ENCODE measurements at places on chromosomes 2 and 18.

DNA sequence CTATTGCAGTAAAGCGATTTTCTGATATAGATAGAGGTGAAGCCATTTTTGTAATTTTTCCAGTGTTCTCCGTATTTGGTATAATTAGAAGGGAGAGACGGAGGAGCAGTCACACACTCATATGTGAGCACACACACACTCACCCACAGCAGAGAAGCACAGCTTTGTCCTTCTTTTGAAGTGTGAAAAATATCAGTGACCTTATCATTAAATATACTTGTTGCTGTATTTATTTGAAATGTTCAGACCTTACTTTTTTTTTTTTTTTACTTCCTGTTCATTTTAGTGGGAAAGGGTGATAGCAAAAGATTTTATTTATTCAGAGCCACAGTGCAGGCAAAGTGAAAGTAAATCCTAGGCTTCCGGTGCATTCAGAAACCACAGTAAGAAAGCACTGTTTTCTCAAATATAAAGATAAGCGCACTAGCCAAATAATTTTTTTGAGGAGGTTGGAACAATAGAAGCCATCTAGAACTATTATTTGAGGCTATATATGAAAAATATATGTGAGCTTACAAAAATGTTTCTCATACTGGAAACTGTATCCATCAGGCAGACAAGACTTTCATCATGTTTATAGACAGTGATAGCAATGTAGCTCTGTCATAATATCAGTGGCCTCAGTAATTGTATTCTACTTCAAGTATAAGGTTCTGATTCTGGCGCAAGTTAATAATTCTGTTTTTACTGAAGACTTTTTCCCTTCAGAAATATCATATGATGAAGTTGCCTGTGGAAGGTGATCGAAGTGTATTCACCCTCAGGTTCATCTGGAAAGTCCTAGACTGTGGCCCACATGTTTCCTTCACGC lies 37.2 kb downstream of the TSHZ1 start:
- DNase-seq, result peak; percentile 45

DNA sequence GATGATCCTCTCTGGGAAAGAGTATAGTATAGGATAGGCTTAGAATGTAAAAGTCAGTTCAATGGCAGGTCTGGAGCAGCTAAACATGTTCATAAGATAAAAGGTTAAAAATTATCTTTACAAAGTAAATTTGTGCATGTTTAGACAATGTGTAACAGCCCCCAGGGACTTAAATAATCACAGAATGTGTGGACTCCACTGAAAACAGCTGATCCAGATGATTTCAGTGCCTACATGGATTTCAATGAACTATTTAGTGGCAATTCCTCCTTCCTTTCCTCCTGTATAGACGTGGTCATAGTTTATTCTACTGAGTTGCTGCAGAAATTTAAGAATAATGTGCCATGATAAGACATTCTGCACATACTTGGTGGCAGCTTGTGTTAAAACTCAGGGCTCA lies 42.9 kb downstream of the ARHGEF33 start:
- DNase-seq, result no peak

- DNase-seq, result no peak
These were observed 2.0 kb upstream of the SMYD5 start for GRCh38 chr2:73212098-73212447.

- DNase-seq, result no peak
These were observed 57.6 kb downstream of the TTC21B start for GRCh38 chr2:165895974-165896373.

GRCh38 chr2:49836017-49836416 lies 681.7 kb upstream of the FSHR start:
- no peak for DNase-seq

- DNase-seq, result no peak
These were observed 115.5 kb upstream of the GLI2 start for GRCh38 chr2:120620025-120620793.

GRCh38 chr2:191266201-191266600 lies 21.0 kb downstream of the MYO1B start:
- DNase-seq, result no peak

DNA sequence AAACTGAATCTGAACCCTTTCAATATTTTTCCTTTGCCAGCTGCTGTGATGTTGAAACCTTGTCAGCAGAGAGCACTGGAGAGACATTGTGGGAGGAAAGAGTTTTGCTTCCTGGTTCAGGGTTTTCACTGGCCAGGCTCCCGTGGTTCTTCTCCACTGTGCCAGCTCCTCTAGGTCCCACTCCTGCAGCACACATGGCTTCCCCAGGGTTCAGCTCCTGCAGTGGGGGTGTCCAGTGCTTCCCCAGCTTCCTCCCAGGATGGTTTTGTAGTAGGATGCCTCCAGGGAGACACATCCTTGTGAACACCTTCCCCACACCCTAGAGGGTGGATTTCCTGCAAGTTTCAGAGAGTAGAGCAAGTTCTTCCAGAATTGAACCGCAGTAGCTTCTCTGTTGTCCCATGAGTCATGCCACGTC lies 24.0 kb upstream of the SULT1C3 start:
- DNase-seq, result peak; percentile 10

DNA sequence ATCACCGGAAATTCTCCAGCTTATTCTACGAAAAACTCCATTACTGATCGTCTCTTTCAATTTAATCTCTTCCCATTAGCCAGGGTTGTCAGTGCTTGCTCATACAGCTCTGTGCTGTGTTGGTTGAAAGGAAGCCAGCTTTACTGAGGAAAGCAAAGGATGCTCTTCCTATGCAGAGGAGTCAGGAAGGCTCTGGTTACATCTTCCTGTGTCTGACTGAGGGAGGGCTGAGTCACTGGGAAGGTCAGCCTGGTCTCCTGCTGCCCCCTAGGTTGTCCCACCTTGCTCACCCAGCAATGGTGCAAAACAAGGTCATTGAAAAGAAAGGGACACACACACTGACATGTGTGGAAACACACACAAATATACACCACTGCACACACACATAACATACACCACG lies 975.6 kb downstream of the DCDC2C start:
- no peak for DNase-seq

DNA sequence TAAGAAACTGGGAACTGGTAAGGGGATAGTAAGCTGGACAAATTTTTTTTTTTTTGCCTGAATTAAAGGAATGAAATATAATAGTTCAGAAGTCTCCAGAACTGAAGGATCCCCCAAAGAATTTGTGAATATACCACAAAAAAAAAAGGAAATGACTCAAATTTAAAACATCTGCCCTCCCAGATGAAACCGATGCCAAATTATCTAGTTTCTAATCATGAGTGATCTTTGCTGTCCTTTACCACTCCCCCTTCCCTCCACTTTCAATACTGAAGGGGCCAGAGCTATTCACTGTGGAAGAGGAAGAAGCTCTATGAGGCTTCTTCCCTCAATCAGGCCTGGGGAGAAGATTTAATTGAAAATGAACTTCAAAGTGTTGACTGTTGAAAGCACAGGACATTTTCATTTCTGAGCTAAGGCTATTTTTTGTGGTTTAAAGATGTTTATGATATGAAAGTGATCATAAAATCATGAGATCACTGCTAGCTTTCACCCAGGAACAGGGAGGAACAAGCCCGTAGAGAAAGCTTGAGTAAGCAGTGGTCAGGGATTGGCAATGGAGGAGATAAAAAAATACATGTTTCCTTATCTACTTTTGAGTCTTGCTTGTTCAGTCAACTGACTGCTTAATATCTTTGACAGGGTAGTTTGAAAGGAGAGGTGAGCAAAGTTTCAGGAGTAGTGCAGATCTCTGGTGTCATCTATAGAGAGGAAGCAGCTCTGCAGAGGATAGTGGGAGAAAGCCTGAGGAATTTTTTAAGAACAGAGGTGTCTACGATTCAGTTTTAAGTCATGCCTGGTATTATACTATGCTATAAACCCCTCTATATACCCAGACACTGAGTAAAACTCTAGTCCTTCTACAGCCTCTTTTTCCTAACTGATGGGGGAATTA lies 409.5 kb upstream of the FIGN start:
- DNase-seq, result no peak

GRCh38 chr2:189217541-189217940 lies 38.0 kb upstream of the COL5A2 start:
- no peak for DNase-seq

DNA sequence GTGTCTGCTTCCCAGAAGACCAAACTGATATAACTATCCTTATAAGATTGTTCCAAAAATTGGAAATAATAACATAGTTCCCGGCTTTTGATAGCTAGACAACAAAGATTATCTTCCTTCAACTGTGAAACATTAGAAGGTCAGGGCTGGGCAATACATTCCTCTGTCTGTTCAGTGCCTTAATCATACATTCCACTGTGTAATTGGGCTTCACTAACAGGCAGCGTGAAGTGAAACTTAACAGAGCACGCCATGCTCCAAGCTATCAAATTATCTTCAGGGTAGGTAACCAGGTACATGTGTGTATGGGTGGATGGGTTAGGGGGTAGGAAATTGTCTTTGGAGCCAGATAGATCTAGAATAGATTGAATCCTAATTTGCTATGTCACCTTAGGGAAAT lies 23.5 kb upstream of the ARL5A start:
- no peak for DNase-seq

- no peak for DNase-seq
These were observed 9.5 kb upstream of the CYBRD1 start for GRCh38 chr2:171512683-171513195.

- DNase-seq, result no peak
These were observed 25.6 kb upstream of the TGIF1 start for GRCh38 chr18:3424280-3424890.

DNA sequence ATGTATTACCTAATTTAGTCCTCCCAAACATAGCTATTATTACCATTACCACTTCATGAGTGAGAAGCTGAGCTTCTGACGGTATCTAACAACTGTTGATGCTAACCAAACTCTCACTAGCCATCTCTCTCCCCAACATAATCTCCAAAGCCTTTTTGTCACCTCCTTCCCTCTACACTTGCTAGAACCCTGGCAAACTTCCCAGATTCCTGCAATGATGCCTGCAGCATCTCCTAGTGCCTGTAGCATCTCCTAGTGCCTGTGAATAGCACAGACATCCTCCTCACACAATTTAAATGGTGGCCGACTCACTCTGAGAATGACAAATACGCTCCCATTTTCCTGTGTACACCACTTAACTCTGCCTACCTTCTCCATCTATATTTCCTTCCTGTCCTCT lies 126.7 kb downstream of the STK39 start:
- DNase-seq, result peak; percentile 50

GRCh38 chr18:68221111-68221724 lies 493.7 kb downstream of the TMX3 start:
- no peak for DNase-seq

- no peak for DNase-seq
These were observed 256.6 kb upstream of the CTAGE1 start for GRCh38 chr18:22674272-22674671.

DNA sequence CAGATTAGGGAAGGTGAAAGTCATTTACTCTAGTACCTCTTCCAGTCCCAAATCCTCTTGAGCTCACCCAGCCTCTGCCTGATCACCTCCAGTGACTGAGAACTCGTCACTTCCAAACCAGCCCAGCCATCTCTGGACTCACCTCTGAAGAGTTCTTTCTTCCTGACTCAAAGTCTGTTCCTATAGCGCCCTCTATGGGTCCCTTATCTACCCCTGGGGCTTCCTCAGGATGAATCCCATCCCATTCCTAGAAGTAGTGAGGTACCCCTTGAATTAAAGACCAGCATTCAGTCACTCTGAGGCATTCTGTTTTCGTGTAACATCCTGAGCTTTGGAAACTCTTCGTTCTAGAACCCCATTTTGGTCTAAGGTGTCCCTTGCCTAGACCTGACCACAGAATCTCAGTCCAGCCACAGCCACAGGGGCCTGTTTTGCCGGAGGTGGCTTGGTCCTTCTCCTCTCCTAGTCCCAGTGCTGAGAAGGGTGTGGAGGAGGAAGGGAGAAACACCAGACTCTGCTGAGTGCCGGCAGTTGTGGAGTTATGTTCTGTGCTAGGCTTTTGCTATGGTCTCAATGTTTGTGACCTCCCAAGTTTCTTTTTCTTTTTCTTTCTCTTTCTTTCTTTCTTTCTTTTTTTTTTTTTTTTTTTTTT lies 32.7 kb downstream of the SIX3 start:
- peak; percentile 88 for DNase-seq

GRCh38 chr2:173607606-173608311 lies 253.1 kb downstream of the CDCA7 start:
- peak; percentile 20 for DNase-seq

DNA sequence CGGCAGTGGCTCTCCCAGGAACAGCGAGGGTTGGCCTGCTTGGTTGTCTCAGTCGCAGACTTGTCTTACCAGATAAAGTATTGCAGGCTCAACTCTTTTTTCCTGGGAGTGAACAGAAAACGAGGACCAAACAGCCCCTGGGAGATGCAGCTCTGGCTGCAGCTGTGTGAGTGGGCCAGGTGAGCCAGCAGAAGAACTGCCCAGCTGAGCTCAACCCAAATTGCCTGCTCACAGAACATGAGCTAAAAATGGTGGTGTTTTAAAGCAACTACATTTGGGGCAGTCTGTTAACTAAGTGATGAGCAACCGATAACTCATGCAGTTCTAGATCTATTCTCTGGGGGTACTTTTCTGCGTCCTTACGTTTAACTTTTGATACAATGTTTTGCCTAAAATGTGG lies 161.1 kb upstream of the SIX3 start:
- DNase-seq, result no peak

DNA sequence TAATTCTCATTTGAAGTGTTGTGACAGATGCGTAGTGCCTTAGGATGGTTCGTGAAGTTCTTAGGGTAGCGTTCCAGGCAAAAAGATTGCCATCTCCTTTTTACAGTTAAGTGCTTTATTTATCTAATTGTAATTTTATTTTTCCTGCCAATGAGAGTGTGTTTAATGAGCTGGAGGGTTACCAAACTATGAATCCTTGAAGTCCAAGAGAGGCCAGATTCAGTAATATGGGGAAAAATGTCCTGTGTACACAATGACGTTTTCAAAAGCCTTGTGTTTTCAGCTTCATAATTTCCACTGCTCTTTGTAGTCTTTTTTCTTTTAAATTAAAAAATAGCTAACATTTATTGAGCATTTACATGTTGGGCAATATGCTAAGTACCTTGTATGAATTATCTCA lies 23.8 kb downstream of the ACYP2 start:
- DNase-seq, result no peak

DNA sequence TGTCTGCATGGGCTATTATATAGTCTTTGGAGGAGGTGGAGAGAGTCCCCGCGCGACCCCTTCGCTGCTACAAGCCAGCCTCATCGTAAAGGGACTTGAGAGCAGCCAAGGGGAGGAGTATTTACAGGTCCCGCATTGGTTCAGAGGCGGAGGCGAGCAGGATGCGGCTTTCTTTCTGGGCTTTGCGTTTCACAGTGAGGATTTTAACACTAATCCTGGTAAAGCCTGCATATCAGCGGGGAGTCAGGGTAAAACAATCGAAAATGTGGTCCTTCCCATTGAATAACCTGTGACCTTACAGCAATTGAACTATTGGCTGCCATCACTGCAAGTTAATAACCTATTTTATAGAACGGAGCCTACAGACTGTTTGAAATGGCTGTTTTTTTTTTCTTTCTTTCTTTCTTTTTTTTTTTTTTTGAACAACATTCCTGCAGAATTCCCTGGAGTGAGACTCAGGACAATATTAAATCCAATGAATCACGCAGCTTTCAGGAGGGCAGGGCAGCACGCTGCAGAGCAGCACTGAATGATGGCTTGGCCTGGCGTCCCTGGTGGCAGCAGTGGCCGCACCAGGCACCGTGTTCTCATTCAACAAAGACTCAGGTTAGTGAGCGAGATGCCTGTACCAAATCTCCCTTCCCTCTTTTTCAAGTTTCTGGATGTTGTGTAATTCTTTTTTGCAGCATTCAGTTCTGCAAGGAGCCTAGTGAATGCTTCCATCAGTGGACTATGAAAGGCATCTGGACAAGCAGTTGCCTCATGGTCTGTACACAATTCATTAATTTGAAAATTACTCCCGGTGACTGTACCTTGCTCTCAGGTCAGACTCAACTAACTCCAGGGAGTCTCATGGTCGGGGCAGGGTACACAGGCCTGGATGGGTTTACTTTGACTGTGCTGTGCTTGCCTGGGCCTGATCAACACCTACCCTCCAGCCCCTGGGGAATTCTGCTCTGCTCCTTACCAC lies 19.8 kb downstream of the SMIM21 start:
- no peak for DNase-seq
